Aorta (tissue), 5 donors: ENCODE measurements at places on chromosomes 5 and 9.

DNA sequence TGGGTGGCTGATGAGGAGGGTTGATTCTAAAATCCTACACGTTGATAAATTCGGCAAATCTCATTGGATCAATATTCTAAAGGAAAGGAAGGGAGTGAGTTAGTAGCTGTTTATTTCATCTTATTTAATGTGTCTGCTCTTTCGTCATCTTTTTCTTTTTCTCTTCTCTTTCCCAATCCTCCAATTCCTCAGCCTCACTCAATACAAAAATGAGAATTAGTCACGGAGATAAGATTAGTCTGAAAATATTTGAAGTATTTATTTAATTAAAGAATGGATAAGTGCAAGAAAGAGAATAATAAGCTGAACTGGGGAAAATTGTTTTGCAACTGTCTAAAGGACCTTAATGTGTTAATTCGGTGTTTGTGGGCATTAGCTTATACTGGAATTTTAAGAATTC is 1095.1 kb downstream of the DTWD2 start:
- DNase-seq, result no peak

DNA sequence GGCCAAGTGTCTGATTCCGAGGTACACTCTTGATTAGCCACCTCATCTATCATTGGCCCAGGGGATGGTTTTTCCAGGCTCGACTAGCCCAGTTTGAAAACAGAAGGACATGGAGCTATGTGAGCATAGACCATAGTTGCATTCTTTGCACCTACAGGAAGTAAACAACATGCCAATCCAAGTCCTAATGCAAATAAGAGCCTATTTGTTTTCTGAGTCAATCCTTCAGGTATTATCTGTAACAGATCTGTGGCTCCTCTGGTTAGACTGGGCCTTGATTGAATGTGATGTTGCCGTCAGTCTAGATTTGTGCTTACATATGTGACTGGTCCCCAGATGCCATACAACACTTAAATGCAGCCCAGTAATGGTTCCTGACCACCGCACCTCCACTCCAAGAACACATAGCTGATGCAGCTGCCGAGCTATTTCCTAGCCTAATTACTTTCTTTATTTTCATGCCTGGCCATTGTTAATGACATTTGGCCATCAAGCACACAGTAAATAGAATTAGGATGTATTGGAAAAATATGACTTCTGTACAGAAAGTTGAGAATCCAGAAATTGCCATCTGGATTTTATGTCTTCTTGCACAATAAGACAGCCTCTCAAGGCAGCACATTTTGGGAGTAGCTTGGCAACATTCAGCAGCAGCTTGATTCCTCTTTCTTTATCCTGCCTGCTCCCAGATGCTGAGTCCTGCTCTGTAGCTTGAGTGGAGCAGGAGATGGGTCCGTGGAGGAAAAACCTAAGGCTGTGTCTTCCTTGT is 29.5 kb upstream of the ARHGAP26 start:
- DNase-seq, result no peak

DNA sequence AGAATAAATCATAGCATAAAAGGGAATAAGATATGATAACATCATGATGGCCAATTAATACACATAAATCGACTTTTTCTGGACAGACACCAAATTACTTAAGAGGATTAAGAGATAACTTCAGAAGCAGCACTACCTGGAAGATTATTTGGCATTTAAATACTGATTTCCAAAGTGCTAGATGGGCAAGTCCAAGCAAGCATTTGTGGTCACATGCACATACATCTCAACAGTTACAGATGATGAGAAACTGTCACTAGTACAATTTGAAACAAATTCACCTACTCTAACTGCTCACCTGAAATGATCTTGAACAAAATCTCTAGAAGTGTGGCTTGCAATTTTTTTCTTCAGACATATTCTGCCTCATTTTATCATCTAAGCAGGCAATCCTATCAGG is 26.8 kb upstream of the RASGEF1C start:
- DNase-seq, result no peak

DNA sequence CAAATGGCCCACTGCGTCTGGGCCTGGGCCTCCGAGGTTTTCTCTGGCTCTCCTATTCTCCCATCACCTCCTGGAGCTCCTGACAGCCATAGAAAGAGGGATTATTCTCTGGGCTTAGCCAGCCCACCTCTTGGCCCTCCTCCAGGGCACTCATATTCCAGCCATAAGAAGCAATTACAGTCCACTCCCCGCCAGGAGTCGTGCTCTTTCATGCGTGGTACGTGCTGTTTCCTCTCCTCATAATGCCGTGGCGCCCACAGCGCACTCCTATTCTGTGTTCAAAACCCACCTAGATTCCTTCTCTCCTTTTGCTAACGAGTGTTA is 240.8 kb upstream of the ZNF462 start:
- no peak for DNase-seq

GRCh38 chr5:116454417-116454927 is 120.2 kb downstream of the SEMA6A start:
- DNase-seq, result no peak
